ENCODE measurements at places on chromosomes 5 and 9.

GRCh38 chr5:116451066-116451465 is 123.6 kb downstream of the SEMA6A start:
- no peak for DNase-seq

GRCh38 chr9:99176527-99177013 is 45.2 kb downstream of the ALG2 start:
- DNase-seq = no peak

- no peak for DNase-seq
Measured at GRCh38 chr5:74294231-74294705, 346.3 kb downstream of the ENC1 start.

- no peak for DNase-seq
Measured at GRCh38 chr9:134055981-134056461, 11.8 kb downstream of the BRD3 start.

DNA sequence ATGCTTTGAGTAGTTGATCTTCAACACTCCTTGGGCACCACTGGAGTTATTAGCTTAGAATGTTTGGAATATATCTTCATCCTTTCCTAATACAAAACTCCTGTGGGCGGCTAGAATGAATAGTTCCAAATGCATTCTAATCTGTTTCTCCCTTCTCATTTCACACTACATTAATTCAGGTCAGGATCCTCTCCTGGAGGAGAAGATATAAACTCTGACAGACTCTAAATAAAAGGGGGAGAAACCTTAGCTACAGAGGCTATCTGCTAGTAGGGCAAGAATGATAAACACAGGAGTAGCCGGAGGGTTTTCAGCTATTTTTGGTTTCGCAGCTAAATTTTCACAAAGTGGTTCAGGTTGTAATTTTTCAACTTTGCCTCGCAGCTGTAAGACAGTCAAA is 45.2 kb upstream of the FAM240B start:
- no peak for DNase-seq

DNA sequence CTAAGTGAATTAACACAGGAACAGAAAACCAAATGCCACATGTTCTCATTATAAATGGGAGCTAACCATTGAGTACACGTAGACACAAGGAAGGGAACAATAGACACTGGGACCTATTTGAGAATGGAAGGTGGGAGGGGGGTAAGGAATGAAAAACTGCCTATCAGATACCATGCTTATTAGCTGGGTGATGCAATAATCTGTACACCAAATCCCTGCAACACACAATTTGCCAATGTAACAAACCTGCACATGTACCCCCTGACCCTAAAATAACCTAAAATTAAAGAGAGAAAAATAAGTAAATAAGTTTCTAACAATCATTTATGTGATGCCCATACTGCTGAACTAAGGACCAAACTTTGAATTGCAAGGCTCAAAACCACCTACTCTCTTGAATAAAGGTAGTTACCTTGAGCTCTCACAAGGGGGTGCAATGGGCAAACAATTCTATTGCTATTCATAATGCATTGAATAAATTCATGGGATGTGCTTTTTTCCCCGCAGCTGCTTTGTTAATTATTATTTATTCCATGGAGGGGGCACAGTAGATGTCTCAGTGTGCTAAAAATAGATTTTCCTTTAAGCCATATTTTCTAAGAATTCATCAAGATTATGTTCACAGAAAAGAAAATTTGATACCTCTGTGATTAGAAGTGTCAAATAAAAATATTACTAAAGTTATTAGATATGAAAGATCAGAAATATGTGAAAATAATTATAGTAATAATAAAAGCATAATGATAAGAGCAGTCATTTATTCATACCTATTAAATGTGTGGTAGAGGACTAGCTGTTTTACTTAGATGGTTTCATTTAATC is 76.2 kb upstream of the PTPN3 start:
- DNase-seq = no peak

DNA sequence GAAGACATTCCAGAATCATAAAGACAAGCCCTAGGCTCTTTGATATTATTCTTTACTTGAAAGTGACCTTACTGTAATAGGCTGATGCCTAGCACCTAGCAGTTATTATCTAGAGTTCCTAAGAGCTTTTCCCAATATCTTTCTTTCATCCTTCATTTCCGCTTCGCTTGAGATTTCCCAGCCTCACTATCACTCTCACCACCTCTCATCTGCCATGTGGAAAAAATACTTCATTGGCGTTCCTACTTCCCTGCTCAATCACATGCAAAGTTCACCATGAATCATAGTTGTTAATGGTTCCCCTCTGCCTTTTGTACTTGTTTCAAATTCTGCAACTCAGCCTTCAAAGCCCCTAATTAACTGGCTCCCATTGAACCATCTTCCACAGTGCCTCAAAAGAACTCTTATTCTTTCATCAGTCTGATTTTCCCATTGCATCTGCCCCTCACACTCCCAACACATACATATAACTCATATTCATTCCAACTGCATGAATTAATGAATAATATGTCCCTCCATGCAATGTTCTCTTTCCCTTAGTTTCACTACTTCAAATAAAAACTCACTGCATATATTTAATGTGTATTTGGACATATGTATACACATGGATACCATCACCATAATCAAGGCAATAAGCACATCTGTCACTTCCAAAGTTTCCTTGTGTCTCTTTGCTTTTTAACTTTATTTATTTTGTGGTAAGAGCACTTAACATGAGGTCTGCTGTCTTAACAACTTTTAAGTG is 221.6 kb downstream of the PARP8 start:
- DNase-seq = no peak

- DNase-seq = no peak
Measured at GRCh38 chr5:180609386-180609785, 18.1 kb upstream of the SCGB3A1 start.

GRCh38 chr9:82923912-82924605 is 138.9 kb downstream of the RASEF start:
- no peak for DNase-seq

GRCh38 chr5:143229896-143230675 is 173.4 kb downstream of the NR3C1 start:
- DNase-seq = no peak

DNA sequence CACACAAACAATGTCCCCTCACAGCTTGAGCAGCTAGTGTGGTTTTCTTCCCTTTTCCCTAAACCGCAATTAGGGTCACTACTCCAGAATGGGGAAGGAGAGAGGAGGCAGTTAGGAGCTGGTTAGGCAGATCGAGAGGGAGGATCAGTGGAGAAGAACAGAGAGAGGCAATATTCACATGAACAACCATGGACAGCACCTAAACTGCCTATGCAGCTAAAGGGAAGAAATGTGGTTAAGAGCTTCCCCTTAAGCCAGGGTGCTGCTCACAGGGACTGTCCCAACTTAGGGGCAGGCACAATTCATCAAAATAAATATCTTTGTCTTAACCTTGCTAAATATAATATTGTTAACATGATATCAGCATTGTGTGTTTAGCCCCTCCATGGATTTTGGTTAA is 359.3 kb upstream of the CDH18 start:
- DNase-seq = no peak

DNA sequence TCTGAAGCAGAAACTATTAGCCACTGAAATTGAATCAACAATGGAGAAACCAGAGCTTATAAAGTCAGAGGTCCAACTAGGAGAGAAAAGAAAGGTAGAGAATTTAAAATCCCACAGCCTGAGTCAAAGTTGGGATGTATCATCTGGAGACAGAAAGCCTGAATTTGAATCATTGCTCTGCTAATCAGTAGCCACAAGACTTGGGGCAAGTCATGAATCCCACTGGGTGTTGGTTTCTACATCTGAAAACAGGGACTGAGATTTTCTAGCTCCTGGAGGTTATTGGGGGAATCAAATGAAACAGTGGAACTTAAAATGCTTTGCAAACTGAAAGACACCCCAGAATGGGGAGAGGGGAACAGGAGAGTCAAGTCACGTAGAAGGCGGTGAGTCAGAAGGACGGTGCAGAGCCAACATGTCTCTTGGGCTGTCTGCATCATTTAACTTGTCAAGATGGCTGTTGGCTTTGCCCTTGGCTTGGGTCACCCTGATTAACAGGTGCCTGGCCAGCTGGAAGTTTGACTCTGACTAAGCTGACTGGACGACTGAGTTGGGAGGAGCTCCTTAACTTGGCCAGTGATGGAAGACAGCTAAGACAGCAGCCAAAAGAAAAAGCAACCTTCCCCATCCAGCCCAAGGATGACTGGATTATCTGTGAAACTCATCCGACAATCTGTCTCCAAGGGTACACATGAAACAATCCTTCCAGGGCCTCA is 60.6 kb upstream of the ADRA1B start:
- no peak for DNase-seq

GRCh38 chr9:72292256-72292682 is 72.7 kb downstream of the ZFAND5 start:
- DNase-seq = no peak

DNA sequence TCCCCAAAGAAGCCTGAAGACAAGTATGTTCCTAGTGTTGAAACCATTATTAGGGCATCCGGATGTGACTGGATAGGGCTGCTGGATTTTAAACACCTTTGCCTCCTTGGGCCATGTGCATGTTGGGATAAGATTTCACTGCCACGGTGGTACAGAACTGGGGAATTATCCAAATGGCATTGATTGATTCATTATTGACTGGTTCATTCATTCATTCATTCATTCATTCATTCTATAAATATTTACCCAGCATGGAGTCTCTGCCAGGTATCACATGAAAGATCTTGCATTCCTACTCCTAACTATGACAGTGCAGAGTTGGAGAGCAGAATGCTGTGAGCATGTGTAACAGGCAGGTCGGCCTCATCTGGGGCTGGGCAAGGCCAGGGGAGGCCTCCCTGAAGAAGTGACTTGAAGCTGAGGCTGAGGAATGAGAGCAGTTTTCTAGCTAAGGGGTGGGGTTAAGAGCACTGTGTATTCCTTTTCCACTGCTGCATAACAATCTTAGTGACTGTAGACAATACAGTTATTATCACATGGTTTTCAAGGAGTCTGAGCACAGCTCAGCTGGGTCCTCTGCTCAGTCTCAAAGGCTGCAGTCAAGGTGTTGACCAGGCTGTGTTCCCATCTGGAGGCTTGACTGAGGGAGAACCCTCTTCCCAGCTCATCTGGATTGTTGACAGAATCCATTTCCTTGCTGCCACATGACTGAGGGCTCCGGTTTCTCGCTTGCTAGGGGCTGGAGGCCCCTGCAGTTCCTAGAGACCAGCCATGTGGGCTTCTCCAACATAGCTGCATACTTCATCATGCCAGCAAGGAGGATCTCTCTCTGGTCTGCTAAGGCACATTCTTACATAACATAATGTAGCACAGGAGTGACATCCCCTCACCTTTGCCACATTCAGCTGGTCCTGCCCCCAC is 35.7 kb downstream of the AK8 start:
- DNase-seq = no peak

- no peak for DNase-seq
Measured at GRCh38 chr9:5052838-5053237, 67.8 kb downstream of the JAK2 start.

DNA sequence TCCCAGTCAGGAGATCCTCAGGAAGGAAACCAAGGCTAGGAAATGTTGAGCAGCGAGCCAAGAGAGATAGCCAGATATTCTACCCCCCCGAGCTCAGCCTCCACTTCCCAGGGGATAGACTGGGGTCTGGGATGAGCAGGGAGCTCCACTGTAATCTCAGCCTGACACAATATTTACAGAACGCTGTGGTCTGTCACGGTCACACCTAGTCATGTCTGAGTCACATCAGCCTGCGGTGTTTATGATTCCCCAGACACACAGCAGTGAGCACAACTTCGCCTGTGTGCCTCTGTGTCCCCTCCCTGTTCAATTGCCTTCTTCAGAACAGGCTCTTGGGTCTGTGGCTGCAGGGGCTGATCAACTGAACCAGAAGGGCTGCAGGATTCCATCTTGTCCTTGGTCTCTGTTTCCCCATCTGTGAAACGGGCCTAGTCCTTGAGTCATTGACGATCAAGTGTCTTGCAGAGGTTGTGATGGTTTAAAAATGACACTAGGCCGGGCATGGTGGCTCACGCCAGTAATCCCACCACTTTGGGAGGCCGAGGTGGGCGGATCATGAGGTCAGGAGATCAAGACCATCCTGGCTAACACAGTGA is 8.6 kb upstream of the PRRX2 start:
- no peak for DNase-seq

- no peak for DNase-seq
Measured at GRCh38 chr9:83401328-83401900, 136.8 kb downstream of the FRMD3 start.

DNA sequence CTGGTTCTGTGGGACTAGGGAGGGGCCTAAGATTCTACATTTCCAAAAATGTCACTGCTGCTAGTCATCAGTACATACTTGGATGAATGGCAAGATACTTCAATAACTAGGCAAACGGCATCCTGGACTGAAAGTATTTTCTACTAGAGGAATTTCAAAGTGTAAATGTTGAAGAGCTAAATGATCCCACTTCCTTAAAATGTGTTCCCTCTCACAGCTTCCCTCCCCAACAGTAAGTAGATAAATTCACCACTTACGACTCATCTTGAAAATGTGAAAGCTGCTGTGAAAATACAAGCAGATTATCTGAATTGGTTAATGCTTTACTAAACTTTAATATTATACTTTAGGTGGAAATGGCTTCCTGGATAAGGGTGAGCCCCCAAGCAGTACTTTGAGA is 1571.5 kb upstream of the WWC1 start:
- DNase-seq = no peak

DNA sequence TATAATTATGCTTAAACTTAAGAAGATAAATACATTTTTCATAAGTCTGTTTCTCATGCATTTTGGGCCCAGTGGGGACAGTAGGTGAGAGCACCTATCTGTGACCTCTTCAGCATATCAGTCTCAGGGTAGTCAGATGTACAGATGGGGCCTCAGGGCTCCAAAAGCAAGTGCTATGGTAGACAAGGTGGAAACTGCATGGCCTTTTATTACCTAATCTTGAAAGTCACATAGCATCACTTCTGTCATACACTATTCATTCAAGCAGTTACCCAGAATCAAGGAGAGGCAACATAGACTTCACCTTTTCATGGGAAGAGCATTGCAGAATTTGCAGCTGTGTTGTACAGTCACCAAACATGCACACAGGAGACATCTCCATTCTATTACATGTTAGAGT is 94.8 kb downstream of the SV2C start:
- no peak for DNase-seq

DNA sequence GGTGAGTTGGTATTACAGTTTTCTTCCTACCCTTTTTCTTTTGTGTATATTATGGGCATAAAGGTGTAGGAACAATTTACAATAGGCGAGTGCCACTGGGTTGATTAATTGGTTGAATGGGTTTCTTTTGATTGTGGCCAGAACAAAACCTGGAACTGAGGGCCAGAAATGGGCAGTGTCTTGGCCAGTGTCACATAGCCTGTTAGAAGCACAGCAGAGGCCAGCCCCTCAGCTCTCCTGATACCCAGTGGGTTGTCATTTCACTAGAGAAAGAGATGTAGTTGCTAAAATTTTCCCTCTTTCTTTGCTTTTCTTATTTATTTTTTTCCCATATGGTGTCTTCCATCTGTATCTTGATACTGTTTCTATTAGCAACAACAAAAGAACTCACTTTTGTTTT is 38.8 kb upstream of the SEMA6A start:
- DNase-seq = no peak

- DNase-seq = no peak
Measured at GRCh38 chr9:136054146-136054545, 40.9 kb downstream of the NACC2 start.

DNA sequence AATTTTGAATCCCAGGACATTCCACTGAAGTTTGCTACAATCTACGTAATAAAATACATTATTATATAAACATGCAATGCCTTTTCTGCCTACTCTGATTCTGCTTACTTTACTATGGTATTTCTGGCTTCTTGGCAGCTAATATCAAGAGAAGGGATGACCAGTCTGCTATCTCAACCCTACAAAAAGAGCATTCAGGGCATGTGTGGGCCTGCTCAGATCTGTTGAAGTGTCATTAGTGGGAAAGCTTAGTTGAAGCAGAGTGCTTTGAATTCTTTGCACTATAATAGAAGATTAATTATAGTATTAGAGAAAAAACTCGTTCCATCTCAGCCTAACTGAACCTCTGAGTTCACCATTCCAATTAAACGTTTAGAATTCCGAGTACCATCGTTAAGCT is 339.5 kb upstream of the ISL1 start:
- no peak for DNase-seq
